Stimulated activated CD4-positive, alpha-beta T cell treated with anti-CD3 and anti-CD28 coated beads, Interleukin-1b, Interleukin-23, amount 100 ng/mL, for 24 hours (primary cell): ENCODE measurements at places on chromosomes 4 and X.

DNA sequence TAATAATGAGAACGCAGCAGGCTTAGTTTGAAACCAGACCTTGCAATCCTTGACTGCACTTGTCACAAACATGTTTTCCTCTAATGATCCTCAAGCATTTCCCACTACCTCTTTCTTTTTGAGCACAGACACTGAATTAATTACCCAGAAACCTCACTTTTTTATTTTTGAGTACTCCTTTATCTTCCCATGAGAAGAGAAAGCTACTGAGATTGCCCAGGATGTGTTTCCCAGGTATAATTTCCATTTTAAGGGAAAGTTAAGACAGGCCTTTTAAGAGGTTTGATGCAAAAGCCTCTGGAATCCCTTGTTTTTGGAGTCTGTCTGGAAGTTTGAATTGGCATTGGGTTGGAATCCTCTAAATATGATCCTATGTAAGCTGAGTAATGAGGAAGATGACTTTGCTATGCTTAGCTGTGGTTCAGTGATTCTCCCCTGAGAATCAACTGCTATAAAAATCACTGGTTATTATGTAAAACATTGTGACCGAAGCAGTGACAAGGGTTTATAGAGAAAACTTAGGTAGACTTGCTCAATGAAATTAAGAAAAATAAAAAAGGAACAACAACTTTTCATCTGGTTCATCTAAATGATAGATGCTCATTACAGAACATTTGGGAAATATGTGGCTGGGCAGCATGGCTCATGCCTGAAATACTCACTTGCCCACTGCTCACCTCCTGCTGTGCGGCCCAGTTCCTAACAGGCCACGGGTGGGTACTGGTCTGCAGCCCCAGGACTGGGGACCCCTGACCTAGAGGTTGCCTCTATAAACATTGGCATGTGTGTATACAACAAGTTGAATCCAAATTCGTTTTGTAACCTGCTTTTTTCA lies 10.8 kb upstream of the RHOH start:
- DNase-seq = no peak

- no peak for DNase-seq
These were observed 71.3 kb upstream of the SPRY1 start for GRCh38 chr4:123325241-123325681.

DNA sequence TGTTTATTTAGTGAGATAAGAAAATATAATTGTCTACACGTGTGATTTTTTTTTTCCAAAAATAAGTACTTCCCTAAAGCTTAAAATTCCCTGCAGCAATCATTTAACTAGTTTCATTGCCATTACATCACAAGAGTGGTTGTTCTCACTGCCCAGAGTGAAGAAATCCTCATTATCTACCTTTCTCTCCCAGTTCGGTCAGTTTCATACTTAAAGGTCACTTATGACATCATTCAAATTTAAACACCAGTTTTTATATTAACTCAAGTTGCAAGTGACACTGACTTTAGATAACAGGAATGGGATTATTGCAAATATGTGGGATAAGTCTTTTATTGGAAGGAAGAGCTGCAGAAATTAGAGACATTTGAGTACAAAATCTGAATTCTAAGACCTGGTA lies 1699.8 kb upstream of the IGFBP7 start:
- no peak for DNase-seq

DNA sequence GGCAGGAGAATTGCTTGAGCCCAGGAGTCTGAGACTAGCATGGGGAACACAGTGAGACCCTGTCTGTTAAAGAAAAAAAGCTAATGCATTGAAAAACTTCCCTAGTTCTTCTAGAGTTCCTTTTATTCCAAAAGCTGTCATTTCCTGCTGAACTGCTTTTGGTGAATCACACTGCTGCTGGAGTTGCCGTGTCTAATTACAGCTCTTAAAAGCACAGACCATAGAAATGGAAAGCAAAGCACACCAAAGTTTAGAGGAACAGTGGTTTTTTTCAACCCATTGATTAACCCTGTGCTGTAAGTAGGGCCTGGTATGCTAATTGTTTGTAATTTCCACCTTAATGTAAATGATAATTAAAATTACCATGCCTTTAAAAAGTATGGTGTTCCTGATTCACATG lies 52.4 kb downstream of the SEPTIN11 start:
- no peak for DNase-seq

GRCh38 chr4:89674876-89675459 lies 162.0 kb downstream of the SNCA start:
- no peak for DNase-seq

GRCh38 chr4:15893962-15894361 lies 44.6 kb downstream of the FGFBP1 start:
- no peak for DNase-seq
